Upper lobe of left lung (tissue), 6 donors: ENCODE measurements at places on chromosomes 1 and 21. TPM values are rescaled to one million over a fixed set of nuclear protein-coding genes. Genes with fewer than 3 reads are reported as not detected.

DNA sequence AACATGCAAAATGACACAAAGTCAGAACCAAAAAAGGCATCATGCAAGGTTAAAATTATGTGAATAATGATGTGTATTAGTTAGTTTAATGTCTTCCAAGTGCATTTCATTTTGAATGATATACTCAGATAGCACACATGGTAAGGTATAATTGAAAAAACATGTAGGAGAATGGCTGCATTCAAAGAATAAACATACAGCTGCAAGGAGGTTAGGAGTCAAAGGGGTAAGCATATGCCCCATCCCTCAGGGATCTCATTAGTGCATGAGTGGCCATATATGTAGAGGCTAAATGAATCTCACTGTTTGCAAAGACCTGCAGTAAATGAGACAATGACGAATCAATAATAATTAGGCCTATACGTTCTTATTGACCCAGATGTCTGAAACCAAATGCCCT lies 179.7 kb upstream of the HOOK1 start:
- H3K27ac ChIP-seq = no peak overlapping the region
- no peaks in the 10 kb centered on the region for H3K36me3 ChIP-seq
- peaks cover 5% of the 10 kb centered on the region for H3K4me1 ChIP-seq
- no peak overlapping the region for H3K4me3 ChIP-seq
- no peak for DNase-seq
- H3K27me3 ChIP-seq = no peaks in the 10 kb centered on the region

DNA sequence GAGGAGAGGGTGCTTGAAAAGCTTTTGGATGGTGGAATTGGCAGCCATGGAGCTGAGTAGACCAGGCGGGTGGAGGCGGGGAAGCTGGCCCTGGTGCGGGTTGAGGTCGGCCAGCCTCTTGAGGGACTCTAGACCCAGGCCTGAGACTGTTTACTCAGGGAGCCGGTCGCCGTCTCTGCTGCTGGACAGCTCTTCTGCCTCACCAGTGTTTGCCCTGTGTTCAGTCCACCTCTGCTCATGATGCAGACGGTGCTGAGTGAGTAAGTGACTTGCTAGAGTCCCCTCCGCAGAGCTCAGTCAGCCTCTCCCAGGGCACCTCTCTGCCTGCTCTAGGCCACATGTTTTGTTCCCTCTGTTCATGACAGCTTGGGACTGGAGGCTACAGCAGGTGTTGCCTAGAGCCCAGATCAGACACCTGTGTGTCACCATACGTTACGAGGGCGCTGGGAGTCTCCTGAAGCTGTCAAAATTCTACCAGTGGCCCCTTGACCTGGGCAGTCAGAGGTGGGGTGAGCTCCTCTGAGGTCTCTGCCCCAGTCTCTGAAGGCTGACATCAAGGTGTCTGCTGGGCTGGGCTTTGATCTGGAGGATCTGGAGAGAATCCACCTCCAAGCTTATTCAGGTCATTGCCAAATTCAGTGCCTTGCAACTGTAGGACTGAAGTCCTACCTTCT lies 73.5 kb upstream of the WNT4 start:
- H3K4me3 ChIP-seq = no peak overlapping the region
- H3K4me1 ChIP-seq = no peaks in the 10 kb centered on the region
- no peak overlapping the region for H3K27ac ChIP-seq
- H3K36me3 ChIP-seq = no peaks in the 10 kb centered on the region
- no peaks in the 10 kb centered on the region for H3K27me3 ChIP-seq

DNA sequence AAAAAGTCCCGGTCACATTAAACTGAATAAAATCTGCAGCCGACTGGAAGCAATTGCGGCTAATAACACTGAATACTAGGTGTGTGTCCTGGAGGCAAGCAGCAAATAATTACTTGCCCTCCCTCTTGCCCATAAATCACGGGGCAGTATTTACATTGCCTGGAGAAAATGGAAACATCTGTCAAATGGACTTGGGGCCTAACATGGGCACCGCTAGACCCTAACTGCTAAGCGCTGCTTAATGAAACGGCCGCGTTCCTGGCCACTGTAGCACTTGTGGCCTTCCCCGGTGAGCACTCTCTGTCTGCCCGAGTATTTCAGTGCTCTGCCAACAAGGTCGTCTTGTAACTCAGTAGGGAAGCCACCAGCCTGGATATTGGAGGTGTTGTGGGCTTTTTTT lies 23.9 kb upstream of the KNCN start:
- DNase-seq = no peak
- no peak overlapping the region for H3K4me3 ChIP-seq
- no peaks in the 10 kb centered on the region for H3K27me3 ChIP-seq
- H3K27ac ChIP-seq = no peak overlapping the region
- no peaks in the 10 kb centered on the region for H3K36me3 ChIP-seq

Gene CDA
- total RNA-seq = not detected

Gene TNNT2
- total RNA-seq = 4.5 TPM

DNA sequence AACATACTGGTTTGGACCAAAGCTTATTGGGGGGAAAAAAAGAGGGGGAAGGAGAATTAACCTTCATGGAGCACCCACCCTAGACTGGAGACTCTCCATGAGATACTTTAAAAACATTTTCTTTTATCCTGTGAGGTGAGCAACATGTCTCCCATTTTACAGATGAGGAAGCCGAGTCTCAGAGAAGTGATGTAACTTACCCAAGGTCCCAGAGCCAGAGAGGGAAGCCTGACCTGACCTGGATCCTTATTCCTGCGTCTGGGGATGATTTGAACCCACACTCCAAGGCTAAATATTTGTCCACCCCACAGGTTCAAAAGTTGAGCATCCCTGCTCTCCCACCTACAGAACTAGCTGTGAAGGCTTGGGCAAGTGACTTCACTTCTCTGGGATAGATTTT lies 137.9 kb upstream of the JUN start:
- no peak overlapping the region for H3K4me3 ChIP-seq
- H3K4me1 ChIP-seq = peaks cover 17% of the 10 kb centered on the region
- H3K27ac ChIP-seq = peak overlapping the region; percentile 67
- DNase-seq = no peak

DNA sequence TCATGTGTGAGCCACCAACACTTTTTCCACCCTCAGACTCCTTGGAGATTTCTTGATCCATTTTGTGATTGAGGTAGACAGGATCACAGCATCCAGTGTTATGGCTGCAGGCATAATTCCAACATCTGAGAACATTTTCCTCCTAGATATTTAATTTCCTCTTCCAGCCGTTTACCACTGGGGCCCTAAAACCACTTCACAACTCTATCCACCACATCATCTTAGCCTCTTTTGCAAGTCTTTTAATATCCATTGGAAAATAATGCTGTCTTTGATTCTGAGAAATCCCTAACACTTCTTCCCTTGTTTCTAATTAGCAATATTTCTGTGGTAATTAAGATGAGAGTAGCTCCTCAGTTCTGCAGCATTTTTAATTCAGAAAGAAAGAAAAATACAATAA lies 190.1 kb downstream of the TNR start:
- no peak for DNase-seq
- H3K36me3 ChIP-seq = no peaks in the 10 kb centered on the region
- no peaks in the 10 kb centered on the region for H3K4me1 ChIP-seq
- H3K4me3 ChIP-seq = no peak overlapping the region
- no peaks in the 10 kb centered on the region for H3K27me3 ChIP-seq

DNA sequence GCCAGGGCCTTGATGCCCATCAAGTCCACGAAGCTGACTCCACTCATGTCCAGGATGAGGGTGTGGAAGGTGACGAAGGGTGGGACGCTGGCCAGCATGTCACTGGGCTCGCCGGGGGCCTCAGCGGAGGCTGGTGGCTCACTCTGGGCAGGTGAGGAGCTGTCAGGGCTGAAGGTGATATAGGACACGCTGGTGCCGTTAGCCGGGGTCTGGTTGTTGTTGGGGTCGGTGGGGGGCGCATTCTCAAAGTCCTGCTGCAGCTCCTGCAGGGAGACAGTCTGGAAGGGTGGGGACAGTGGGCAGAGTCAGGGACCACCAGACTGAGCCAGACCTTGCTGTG lies 21.7 kb downstream of the SLC26A9 start:
- H3K4me3 ChIP-seq = no peak overlapping the region
- H3K4me1 ChIP-seq = peaks cover 10% of the 10 kb centered on the region
- H3K36me3 ChIP-seq = no peaks in the 10 kb centered on the region
- no peak overlapping the region for H3K27ac ChIP-seq
- DNase-seq = peak; percentile 21

Gene S100A7
- total RNA-seq = not detected

DNA sequence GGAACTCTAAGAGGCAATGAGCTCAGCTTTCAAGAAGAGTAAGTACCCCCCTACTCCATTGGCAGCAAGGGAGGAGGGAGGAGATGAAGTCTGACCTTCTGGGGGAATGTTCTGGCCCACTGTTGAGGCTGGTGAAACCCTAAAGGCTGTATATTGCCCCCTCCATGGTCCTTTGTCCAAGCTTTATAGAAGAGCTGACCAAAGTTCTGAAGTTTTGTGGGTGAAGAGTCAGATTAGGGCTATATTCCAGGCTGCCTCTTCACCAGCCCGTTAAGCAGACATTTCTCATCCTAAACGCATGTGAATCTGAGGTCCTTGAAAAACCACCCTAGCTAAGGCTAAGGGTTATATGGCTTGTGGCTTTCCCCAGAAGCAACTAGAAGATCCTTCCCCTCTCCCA lies 1.4 kb downstream of the C1orf94 start:
- no peak for DNase-seq
- no peaks in the 10 kb centered on the region for H3K4me1 ChIP-seq
- no peaks in the 10 kb centered on the region for H3K36me3 ChIP-seq
- H3K4me3 ChIP-seq = no peak overlapping the region
- peaks cover 6% of the 10 kb centered on the region for H3K27me3 ChIP-seq

DNA sequence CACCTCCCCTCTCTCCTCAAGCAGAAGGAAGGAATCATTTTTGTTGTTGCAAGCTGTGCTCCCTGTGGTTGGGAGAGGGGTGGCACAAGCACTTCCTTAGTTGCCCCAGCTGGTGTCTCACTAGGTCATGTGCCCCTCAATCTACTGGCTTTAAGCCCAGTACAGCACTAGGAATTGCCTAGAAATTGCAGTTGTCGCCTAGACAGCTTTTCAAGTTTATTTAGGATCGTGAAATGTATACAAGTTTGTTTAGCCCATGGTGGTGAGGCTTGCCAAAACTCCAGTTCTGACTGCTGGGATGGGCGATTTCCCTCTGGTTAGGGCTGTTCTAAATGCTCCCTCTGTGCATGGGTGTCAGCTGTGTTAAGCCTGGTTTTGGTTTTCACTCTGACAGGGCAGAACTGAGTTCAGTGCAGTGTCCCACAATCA lies 126.8 kb upstream of the ZNF644 start:
- H3K4me1 ChIP-seq = no peaks in the 10 kb centered on the region
- H3K27me3 ChIP-seq = no peaks in the 10 kb centered on the region
- H3K36me3 ChIP-seq = no peaks in the 10 kb centered on the region
- H3K4me3 ChIP-seq = no peak overlapping the region
- no peak for DNase-seq

GRCh38 chr21:43699933-43700599 lies 18.9 kb upstream of the PDXK start:
- H3K36me3 ChIP-seq = no peaks in the 10 kb centered on the region
- no peak overlapping the region for H3K27ac ChIP-seq
- no peak for DNase-seq
- H3K4me3 ChIP-seq = no peak overlapping the region
- peaks cover 2% of the 10 kb centered on the region for H3K4me1 ChIP-seq

Gene CCDC181
- 0.29 TPM for total RNA-seq

GRCh38 chr21:36509973-36510664 lies 30.2 kb upstream of the CLDN14 start:
- DNase-seq = peak; percentile 74
- peaks cover 7% of the 10 kb centered on the region for H3K4me1 ChIP-seq
- H3K27me3 ChIP-seq = no peaks in the 10 kb centered on the region
- H3K4me3 ChIP-seq = no peak overlapping the region

DNA sequence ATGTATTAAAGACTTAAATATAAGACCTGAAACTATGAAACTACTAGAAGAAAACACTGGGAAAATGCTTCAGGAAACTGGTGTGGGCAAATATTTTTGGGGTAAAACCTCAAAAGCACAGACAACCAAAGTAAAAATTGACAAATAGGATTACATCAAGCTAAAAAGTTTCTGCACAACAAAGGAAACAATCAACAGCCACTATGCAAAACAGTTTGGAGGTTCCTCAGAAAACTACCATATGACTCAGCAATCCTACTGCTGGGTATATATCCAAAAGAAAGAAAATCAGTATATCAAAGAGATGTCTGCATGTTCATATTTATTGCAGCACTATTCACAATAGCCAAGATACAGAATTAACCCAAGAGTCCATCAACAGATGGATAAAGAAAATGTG lies 17.1 kb downstream of the TSHB start:
- H3K36me3 ChIP-seq = no peaks in the 10 kb centered on the region
- H3K4me3 ChIP-seq = no peak overlapping the region
- H3K27me3 ChIP-seq = no peaks in the 10 kb centered on the region

DNA sequence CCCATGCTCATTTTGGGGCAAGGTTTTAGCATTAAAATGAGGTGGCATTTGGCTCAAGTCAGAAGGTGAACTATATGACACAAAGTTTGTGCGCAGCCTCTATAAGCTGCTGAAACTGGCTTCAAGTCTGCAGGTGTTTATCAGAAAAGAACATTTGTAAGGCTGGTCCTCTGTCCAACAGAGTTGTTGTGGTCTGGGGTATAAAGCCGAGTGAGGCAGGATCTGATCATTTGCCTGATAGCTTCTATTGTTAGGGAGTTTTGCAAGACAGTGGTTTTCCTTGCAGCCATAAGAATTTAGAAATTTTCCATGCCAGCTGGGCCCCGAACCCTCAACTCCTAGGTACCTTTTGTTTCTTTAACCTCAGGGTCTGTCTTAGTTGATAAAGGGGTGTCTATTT lies 130.8 kb downstream of the PGBD5 start:
- DNase-seq = no peak
- H3K27ac ChIP-seq = no peak overlapping the region
- H3K36me3 ChIP-seq = no peaks in the 10 kb centered on the region
- H3K4me1 ChIP-seq = no peaks in the 10 kb centered on the region
- H3K27me3 ChIP-seq = no peaks in the 10 kb centered on the region

Gene SELE
- 0.34 TPM for total RNA-seq

DNA sequence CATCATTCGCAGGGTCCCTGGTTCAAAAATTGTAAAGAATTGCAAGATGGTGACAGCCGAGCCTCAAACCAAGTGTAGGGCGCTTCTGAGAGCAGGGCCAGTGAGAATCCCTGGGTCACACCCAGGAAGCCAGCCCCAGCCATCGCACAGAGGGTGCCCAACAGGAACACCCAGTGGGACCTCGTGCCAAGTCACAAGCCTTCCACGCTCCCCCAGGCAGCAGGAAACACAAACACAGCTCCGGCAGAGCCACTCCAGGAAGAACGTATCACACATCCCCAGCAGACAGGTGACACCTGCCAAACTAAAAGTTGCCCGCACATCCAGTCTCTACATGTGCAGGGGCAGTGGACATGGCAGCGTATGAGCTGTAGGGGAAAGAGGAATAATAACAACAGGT lies 20.2 kb downstream of the DHRS3 start:
- H3K27me3 ChIP-seq = no peaks in the 10 kb centered on the region
- DNase-seq = peak; percentile 58
- no peak overlapping the region for H3K4me3 ChIP-seq
- no peaks in the 10 kb centered on the region for H3K36me3 ChIP-seq

GRCh38 chr1:152495066-152495675 lies 15.4 kb upstream of the LCE5A start:
- H3K27ac ChIP-seq = no peak overlapping the region
- H3K4me3 ChIP-seq = no peak overlapping the region
- no peak for DNase-seq
- H3K4me1 ChIP-seq = no peaks in the 10 kb centered on the region
- no peaks in the 10 kb centered on the region for H3K36me3 ChIP-seq

- no peaks in the 10 kb centered on the region for H3K27me3 ChIP-seq
- H3K4me3 ChIP-seq = no peak overlapping the region
- H3K36me3 ChIP-seq = peaks cover 68% of the 10 kb centered on the region
Observed at GRCh38 chr1:201870397-201870796, 18.3 kb upstream of the SHISA4 start.

- H3K36me3 ChIP-seq = no peaks in the 10 kb centered on the region
- no peaks in the 10 kb centered on the region for H3K27me3 ChIP-seq
- H3K4me3 ChIP-seq = no peak overlapping the region
- H3K27ac ChIP-seq = no peak overlapping the region
- no peaks in the 10 kb centered on the region for H3K4me1 ChIP-seq
Observed at GRCh38 chr21:31043471-31043870, 5.2 kb upstream of the KRTAP19-8 start.
